Effector CD8-positive, alpha-beta T cell (primary cell): ENCODE measurements at places on chromosomes 5 and 9.

- DNase-seq = no peak
Observed at GRCh38 chr5:41510176-41510831, at the start of gene PLCXD3. Gene PLCXD3, minus strand, starts transcription at chr5:41510601. Its CDS starts 75 bp downstream, at chr5:41510526.

GRCh38 chr9:124458441-124458840 lies 8.2 kb downstream of the ADGRD2 start:
- DNase-seq = no peak

- DNase-seq = no peak
Observed at GRCh38 chr5:139664727-139665351, 16.7 kb downstream of the CXXC5 start.

- DNase-seq = no peak
Observed at GRCh38 chr5:126104341-126104740, 318.9 kb upstream of the GRAMD2B start.

- DNase-seq = no peak
Observed at GRCh38 chr9:35499701-35500030, 9.8 kb downstream of the RUSC2 start.

- no peak for DNase-seq
Observed at GRCh38 chr5:143115381-143115780, 288.1 kb downstream of the NR3C1 start.

GRCh38 chr9:74598874-74599273 lies 101.7 kb downstream of the RORB start:
- no peak for DNase-seq

GRCh38 chr5:96279801-96280542 lies 153.1 kb downstream of the PCSK1 start:
- DNase-seq = no peak

DNA sequence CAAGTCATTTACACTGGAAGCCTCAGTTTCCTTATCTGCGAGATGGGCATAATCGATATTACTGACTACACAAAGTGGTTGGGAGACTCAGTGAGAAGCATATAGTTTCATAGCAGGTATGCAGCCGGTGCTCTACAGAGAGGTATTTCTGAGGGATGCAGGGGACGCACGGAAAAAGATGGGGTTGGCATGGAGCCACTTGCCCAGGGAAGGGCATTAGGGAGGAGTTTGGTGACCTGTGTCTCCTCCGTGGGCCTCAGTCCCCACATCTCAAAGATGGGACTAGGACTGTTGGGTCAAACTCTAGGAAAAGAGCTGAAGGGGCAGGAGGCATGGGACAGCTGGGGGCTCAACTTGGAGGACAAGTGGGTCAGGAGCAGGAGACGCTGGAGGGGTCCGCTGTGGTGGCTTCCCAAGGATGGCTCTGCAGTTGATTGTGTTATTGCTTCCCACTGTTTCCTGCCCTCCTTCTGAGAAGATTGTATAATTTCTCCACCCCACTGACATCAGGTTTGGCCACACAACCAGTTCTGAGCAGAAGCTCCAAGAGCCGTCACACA lies 158.6 kb upstream of the ALDH1B1 start:
- DNase-seq = no peak

DNA sequence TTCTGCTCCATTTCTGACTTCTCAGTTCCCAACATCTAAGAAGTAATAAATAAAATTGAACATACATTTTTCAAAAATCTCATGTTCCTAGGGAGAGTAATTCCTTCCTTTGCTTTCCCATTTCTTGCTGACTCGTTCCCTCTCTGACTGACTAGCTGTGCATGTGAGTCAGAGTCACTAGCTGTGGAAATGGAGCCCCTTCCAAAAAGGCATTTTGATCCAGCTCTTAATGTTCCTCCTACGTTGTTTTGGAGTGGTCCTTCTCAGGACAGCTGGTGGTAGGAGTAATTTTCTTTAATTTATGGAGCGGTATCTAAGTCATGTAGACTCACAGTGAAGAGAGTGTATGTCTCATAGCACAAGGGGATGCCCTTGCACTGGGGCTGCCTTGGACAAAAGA lies 460.2 kb downstream of the GADD45G start:
- DNase-seq = no peak

GRCh38 chr5:45696206-45696836 lies at the start of gene HCN1:
Gene HCN1, minus strand, starts transcription at chr5:45696380.
- DNase-seq = no peak

GRCh38 chr5:9833871-9834270 lies 203.7 kb upstream of the TAS2R1 start:
- DNase-seq = no peak

- DNase-seq = no peak
Observed at GRCh38 chr5:127856292-127856691, 153.1 kb downstream of the CCDC192 start.

DNA sequence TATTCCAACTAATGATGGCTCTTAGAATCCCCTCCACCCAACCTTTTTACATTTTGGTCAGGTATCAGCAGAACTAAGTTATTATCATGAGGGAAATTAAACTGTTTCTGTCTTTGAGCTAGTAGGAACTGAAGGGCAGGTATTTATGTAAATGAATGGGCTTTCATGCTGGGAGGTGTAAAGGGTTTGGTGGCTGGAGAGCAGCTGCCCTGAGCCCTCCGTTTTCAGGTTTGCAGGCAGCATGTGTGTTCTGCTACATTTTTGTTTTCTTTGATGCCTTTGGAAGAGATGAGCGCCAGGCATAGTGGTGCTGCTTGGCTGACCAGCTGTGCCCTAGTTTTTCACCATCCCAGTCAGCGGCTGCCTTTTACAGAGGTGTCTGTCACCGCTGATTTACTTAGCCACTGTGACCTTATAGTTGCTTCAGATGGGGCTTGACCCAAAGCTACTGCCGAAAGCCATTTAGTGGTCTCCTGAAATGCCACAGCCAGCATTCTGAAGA lies 231.9 kb downstream of the MAST4 start:
- no peak for DNase-seq

DNA sequence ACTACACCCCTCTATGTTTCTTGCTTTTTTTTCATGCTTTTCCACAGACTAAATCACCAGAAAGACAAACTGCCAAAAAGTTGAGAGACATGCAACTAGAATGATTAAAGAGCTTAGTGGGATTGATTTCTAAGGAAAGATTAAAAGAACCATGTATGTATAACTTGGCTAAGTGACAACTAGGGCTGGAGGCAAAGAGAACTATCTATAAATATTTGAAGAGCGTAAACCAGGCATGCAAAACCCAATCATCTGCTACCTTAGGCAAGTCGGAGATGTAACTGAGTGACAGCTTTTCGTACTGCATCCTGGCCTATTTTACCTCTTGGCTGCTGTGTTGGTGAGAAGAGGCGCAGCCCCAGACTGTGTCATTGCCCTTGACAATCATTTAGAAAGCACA lies 121.0 kb upstream of the TLX3 start:
- DNase-seq = no peak

DNA sequence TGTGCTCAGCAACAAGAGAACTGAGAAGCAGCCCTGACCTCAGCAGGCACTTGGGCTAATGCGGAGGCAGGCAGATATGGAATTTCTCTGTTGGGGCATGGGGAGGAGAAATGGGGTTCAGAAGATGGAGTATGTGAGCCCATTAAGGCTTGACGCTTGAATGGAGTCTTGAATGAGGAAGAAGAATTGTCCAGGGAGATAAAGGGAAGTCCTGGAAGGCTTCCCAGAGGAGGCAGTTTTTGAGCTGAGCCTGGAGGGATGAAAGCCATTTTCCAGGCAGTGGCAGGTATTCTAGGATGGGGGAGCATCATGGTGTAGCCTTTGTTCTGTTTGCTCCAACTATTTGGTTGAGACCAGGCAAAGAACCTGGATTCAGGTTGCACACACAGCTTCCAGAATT lies 34.5 kb downstream of the FGF18 start:
- DNase-seq = no peak

DNA sequence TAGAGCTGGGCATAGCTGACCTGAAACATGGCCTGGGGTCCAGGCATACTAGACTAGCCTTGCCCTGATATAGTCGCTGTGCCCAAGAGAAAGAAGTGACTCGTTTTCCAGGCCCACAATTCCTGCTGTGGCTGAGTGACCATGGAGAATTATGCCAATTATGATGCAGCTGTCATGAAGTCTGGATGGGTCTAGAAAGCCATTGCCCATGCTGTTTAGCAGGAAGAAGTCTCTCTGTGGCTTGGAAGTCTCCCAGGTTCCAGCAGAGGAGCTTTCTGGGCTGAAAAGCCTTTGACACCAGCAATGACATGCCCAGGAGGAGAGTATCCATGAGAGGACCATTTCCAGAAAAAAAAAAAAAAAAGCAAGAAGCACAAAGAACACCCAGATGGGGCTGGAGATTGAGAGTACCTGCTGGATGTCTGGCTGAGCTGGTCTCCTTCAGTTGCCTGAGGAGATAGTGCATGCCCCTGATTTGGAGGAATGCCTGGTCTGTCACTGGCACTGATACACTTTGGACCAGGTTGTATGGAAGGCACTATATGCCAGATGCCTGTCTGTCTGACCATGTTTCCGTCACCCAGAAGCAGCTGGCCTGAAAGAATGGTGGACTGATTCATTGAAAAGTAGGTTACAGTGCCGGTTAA lies 128.0 kb upstream of the EPB41L4A start:
- DNase-seq = no peak

GRCh38 chr5:85143138-85143537 lies 758.5 kb upstream of the EDIL3 start:
- DNase-seq = no peak

DNA sequence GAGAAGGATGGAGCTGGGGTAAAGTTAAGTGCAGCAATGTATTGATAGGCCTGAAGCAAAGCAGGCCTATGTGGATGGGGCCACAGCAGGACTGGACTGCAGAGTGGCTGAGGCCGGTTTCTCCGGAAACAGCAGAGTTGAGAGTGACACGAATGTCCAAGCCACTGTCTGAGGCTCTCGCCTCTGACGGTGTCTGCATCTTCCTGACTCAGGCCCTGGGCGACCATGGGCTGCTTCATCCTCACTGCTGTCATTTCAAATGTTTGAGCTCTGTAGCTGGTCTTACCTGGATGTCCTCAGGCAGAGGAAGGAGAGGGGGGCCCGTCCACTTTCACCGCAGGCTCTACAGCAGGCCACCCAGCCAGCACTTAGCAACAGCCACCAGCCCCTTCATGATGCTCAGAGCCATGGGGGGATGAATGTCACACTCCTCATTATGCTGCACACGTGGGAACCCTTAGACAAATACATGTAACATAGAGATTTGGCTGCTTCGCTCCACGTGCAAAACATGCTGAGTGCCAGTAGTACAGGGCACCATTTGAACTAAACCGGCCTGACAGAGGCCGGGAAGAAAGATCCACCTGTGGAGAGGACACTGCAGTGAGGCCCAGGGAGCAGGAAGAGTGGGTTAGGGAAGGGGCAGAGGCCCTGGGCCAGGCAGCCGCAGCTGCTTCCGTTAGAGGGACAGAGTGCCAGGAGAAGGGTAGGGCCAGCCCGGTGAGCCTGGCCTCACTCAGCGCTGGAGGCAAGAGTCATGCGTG lies 31.7 kb upstream of the NXNL2 start:
- DNase-seq = no peak

DNA sequence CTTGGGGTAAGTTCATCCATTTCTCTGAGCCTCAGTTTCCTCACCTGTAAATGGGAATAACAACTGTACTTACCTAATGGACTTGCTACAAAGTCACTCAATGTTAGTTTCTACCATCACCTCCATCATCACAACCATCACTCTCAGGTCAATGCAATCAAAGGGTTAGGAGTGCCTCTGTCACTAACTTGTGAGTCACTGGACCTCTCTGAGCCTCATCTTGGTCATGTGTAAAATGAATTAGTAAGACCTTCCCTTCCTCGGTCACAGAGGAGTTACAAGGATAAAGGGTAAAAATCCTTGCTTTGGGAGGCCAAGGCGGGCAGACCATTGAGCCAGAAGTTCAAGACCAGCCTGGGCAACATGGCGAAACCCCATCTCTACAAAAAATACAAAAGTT lies 12.8 kb downstream of the FABP6 start:
- DNase-seq = no peak

GRCh38 chr5:53963958-53964357 lies 346.4 kb downstream of the ARL15 start:
- DNase-seq = no peak
